ENCODE measurements at places on chromosomes 11 and 22.

GRCh38 chr11:79437278-79437980 is 3.4 kb downstream of the TENM4 start:
- no peak for DNase-seq

DNA sequence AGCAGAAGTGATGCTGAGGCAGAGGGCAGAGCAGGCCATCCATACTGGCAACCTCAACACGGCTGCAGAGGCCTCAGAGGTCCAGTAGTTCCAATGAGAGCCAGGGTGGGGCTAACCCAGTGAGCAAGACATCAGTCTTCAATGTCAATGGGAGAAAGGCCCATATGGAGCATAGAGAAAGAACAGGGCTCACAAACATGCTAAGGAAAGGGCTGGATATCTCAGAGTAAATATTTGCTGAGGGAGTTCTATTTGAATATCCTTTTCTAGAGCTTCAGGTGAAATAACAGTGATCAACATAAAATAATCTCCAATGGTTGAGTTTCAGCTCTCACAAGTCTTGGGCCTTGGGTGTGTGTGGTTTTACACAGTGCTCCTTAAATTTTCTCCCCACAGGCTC is 50.8 kb upstream of the CCDC90B start:
- no peak for DNase-seq

DNA sequence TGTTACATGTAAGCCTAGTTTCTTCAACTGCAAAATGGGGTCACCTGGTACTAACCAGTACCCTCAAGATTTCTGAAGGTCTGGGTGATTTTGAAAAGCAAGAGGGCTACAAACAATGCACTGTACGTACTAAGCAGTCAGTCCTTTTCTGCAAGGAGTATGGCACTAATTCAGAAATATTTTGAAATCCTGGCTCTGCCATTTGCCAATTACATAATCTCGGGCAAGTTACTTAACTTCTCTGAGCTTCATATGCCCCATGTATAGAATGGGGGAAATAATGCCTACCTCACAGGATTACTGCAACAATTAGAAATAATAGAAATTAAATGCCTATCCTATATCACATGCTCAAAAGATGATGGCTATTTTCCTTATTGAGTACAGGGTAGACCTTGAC is 60.7 kb upstream of the CCDC89 start:
- no peak for DNase-seq

DNA sequence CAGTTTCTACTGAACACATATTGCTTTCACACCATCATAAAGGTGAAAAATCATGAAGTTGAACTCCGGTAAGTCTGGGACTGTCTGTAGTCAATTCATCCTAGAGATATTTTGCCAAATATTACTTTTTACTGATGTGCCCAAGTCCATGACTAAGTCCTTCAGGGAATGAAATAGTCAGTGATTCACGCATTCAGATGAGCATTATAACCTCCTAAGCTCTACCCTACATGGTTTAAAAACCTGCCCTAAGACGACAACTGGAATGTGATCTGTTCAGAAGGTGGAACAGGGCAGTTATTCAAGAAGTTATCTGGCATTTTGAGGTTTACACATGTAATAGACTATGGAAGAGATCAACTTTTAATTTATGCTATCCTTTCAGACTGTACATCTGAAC is 125.6 kb downstream of the TRPC6 start:
- DNase-seq, result no peak
